Effector memory CD4-positive, alpha-beta T cell (primary cell): ENCODE measurements at places on chromosomes 16 and 17.
A peak's percentile ranks its signal among the peaks of the same experiment; 100 is the strongest.

DNA sequence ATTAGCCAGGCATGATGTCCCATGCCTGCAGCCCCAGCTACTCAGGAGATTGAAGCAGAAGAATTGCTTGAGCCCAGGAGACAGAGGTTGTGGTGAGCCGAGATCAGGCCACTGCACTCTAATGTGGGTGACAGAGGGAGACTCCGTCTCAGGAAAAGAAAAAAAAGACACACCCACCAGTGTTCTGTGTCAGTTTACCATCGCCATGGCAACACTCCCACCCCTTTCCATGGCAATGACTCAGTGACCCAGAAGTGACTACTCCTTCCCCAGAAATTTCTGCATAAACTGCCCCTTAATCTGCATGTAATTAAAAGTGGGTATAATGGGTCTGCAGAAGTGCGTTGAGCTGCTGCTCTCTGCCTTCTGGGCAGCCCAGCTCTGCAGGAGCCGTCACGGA is 4.0 kb upstream of the ZC3H18 start:
- DNase-seq: no peak

DNA sequence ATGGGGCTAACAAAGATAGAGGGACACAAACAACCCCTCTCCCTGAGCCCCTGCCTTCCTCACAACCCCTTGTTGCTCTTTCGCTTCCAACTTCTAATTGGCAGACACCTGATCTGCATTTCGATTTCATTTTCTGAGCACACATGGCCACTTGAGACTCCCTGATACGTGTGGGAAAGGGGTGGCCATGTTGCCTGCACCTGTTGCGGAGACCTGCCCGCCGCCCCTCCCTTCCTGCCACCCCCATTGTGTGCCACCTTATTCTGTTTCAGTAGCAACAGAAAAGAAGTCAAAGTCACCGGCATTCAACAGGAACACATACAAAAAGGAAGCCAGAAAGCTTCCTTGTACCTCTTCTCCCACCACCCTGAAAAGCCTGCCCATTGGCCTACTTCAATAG is 254.7 kb upstream of the SOX9 start:
- no peak for DNase-seq

DNA sequence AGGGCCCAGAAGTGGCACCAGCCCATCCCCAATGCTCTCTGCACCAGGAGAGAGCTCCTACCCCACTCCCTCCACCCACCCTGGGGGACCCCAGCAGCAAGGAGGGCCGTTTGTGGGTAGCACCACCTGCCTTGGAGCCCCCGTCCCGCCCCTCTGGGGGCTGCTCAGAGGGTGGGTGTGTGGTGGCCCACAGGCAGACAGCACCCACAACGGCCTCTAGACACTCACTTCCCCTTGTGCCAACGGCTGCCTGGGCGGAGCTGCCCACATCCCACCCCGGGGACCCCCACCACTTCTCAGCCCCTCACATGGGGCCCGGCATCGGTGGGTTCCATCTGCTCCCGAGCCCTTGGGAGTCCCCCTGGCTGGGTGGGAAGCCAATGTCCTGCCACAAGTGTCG is 33.3 kb downstream of the BAHCC1 start:
- no peak for DNase-seq

DNA sequence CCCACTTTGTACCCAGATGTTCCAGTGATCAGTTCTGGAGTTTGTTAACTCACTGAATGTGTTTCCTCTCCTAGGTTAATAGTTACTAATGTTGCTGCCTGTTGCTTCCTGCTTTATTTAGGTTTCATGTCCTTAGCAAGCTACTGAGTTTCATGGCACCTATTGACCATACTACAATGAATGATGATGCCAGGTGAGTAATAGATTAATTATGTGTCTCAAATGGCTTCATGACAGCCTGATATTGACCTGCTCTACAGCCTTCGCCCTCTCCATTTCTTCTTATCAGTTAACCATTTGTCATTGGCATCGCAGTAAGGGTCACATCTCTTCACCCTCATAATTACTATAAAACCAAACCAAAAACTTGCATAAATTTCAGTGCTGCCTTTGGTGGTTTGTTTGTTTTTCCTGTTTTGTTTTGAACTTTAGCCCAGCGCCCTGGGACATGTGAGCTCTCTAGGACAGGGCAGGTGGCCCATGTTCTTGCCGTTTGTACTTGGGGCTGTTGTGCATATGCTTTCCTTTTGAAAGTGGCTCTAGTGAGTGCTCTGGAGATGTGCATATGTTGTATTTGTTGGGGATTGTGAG is 82.8 kb downstream of the AATF start:
- DNase-seq: no peak

- DNase-seq: no peak
These were observed 29.9 kb upstream of the PRM1 start for GRCh38 chr16:11310997-11311561.

GRCh38 chr17:27573971-27574525 is 56.9 kb upstream of the LGALS9 start:
- no peak for DNase-seq

DNA sequence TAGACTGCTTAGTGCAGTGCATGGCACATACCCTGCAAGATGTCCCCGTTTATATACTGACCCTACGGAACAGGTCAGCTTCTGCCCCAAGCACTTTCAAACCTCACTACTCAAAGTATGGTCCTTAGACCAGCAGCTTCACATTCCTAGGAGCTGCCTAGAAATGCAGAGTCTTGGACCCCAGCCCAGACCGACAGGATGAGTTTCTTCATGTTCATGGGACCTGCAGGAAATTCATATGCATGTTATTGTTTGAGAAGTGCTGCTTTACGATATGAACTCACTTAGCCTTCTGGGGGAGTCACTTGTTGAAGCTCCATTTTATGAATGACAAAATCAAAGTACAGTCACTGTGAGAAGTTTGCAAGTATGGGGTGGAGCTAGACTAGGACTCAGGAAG is 82.6 kb downstream of the DYNLRB2 start:
- DNase-seq: no peak

GRCh38 chr17:78458091-78458490 is 79.6 kb downstream of the PGS1 start:
- no peak for DNase-seq

- no peak for DNase-seq
These were observed 38.8 kb downstream of the SHISA6 start for GRCh38 chr17:11279776-11280344.

- DNase-seq: no peak
These were observed 253.9 kb upstream of the CACNG5 start for GRCh38 chr17:66580956-66581391.

GRCh38 chr16:61182391-61182790 is 853.8 kb downstream of the CDH8 start:
- DNase-seq: no peak

- DNase-seq: no peak
These were observed 390.3 kb downstream of the SLC39A11 start for GRCh38 chr17:72702136-72702735.

DNA sequence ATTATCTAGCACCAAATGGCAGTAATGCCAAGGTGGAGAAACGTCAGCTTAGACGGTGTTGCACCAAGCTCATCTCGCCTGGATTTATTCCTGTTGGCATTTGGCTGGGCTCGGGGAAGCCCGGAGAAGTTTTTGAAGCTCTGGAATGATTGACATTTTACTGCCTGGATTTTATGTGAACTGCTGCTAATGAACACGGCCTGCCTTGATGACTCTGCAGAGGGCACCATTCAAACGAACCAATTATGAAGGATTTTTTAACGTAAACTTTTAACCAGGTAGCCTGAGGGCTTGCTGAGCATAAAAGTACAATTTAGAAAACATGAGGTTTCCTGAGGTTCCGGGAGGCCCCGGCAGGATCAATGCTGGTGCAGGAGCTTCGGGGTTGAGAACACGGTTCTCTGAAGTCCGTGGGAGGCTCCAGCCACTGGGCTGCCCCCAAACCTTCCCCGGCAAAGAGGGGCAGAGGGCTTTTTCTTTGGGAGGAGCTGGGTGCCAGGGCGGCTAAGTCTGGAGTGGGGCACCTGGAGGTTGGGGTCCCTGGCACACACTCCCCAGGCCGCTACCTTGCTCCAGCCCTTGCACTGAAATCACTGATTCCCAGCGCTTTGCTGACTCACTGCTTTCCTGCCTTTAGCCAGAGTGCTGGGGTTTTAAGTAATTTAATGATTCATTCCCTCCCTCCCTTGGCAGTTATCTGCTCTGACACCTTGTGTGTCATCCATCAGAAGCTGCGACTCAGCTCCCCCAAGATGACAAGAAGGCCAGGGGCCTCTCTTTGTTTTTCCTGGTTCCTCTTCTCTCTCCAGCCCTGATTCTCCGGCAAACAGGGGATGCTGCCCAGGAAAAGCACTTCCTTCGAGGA is 161.2 kb upstream of the IRX3 start:
- DNase-seq: no peak

DNA sequence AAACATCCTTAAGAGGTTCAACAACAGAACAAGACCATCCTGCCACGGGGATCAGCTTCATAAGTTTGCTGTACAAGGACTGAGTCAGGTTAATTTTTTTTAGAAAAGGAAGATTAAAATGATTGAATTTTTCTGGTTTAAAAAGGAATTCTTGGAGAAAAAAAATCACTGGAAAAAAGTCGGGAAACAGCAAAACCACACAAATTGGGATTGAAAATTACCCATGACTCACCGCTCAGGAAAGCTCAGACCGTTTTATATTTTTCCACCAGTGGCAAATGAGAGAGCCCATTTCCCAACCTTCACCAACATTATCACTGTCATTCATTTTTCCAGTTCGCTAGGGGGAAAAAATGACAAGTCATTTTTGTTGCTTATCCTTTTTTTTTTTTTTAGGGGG is 46.6 kb downstream of the MRM3 start:
- DNase-seq: no peak

- DNase-seq: no peak
These were observed 203.5 kb upstream of the TNRC6C start for GRCh38 chr17:77754956-77755355.

DNA sequence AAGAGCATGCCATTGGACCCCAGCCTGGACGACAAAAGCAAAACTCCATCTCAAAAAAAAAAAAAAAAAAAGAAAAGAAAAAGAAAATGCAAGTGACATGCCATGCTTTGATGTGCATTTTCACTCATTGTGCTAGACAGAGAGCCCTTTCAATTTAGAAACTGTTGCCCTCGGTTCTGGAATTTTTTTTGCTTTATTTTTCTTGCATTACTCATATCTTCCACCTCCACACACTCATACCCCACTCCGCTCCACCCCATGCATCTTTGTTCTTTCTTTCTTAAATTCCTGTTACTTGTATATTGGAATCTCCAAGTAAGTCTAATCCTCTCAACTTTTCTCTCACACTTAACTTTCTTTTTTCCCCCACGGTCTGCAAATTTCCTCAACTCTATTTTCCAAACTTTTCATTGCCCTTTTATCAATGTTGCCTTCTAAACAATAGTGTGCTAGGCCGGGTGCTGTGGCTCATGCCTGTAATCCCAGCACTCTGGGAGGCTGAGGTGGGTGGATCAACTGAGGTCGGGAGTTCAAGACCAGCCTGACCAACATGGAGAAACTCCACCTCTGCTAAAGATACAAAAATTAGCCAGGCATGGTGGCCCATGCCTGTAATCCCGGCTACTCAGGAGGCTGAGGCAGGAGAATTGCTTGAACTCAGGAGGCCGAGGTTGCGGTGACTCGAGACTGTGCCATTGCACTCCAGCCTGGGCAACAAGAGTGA is 16.8 kb upstream of the SUZ12 start:
- DNase-seq: no peak

DNA sequence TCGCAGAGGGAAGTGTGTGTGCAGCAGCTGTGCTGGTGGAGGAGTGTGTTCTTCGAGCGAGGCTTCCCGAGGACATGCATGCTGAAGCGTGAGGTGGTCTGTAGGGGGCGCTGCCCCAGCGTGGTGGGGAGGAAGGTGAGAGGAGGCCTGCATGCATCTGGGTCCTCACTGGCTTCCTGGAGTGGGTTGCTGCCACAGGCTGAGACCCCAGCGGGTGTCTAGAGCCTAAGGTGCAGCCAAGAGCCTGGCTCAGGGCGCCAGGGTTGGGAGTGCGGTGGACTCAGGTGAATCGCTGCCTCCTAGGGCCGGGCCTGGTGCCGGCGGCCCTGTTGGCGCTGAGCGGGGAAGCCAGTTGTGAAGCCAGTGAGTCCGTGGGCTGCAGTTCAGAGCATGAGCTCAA is 7.5 kb upstream of the HSD3B7 start:
- DNase-seq: no peak

DNA sequence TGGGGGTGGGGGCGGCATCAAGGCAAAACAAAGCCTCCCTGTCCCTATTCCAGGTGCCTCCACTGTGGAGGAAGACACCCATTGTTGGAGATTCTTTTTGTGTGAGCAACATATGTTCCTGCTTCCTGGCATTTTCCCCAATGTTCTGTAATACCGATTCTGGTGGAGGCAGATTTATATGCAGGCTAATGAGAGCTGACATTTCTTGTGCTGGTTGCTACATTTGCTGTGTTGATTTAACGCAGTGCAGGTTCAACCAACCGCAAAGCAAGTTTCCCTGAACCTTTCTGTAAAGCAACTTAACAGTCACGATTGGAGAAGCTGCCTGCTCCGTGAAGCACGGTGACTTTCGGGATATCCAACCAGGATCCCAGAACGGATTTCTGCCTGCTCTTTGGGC is 260.5 kb downstream of the CBLN1 start:
- no peak for DNase-seq

GRCh38 chr16:69131167-69131838 is 1.1 kb downstream of the CHTF8 start:
- DNase-seq: no peak

DNA sequence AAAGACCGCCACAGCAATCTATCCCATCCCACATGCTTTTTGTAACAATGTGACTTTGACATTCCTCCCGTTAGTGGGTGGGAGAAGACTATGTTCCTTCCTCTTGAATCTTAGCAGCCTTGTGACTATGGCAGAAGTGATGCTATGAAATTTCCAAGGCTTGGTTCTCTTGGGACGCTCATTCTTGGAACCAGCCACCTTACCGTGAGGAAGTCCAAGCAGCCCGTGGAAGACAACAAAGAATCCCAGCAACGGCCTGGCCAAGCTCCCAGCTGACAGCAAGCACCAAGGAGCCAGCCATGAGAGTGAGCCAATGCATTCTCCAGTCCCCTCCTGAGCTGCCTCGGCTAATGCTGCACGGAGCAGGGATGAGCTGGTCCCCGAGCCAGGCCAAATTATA is 62.3 kb downstream of the VPS53 start:
- no peak for DNase-seq

GRCh38 chr17:8173056-8173870 is 2.9 kb downstream of the TMEM107 start:
- DNase-seq: peak; percentile 65

DNA sequence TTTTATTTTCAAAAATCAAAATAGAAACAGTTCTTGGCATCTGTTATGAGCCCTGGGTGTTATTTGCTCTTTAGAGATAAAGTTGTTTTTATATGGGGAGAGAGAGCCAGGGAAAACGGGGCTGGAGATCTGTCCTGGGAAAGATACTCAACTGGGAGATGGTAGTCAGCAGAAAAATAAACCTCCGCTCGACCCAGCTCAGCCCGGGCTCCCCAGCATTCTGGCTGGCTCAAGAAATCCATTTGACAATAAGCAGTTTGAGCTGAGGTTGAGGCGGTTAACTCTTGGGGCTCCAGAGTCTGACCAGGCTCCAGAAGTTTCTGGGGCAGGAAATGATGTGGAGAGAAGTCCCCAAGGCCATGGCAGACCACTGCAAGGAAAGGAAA is 151.9 kb downstream of the IRX5 start:
- DNase-seq: no peak
